NT2/D1 (cell line): ENCODE measurements at places on chromosomes 3 and 15.

- no peak for DNase-seq
Observed at GRCh38 chr3:177045767-177046166, 151.5 kb downstream of the TBL1XR1 start.

DNA sequence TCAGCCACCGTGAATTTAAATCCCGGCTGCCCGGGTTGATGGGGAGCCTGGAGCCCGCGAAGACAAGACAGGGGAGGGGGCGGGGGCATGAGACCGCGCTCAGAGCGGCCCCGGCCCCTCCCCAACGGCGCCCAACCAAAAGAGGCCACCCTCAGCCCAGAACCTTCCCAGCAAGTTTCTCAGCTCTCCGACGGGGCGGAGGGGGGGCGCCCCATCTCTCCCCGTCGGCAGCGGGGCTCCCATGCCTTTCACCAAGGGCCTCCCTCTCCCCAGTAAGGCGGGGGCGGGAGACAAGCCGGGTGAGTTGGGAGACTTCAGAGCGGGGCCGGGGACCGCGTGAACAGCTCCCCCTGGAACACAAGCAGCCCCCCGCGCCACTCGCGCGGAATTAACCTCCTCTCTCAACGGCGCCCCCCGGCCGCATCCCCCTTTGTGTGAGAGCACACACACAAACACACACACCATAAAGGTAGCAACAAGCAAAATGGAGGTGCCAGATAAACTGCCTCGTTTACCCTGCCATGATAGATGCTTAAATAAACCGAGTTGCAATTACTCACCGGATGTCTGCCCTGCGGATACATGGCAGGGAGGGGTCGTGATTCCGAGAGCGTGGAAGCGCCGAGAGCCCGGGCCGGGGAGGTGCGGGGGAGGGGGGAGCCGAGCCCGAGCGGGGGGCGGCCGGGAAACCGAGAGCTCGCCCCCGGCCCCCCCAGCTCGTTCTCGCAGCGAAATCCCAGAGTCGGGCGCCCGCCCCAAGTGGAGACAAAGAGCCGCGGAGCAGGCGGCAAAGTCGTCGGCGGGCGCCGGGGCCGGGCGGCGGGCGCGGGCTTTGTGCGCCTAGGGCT is 1.3 kb downstream of the TLE3 start:
- DNase-seq, result no peak

GRCh38 chr3:36650271-36650671 is 114.1 kb downstream of the DCLK3 start:
- DNase-seq, result no peak

DNA sequence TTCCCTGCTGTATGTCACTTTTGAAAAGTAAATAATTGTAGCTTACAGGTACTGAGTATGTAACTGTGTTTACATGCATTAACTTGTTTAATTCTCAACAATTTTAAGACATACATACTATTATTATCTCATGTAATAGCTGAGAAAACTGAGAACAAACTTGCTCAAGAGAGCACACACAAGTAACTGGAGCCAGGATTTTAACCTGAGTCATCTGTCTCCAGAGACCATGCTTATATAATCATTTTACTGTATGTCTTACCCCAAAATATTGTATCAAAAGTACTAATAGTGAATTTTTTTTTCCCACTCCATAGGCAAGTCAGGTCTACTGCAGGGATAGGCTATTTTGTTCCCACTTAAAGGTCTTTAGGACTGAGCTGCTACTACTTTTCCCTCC is 95.4 kb downstream of the FEZF2 start:
- no peak for DNase-seq

GRCh38 chr3:177201700-177202397 is 4.6 kb upstream of the TBL1XR1 start:
- DNase-seq, result no peak
